Renal cortical epithelial cell (primary cell): ENCODE measurements at places on chromosomes 6 and 20. TPM values are rescaled to one million over a fixed set of nuclear protein-coding genes. Genes with fewer than 3 reads are reported as not detected.
A peak's percentile ranks its signal among the peaks of the same experiment; 100 is the strongest.

GRCh38 chr6:35725721-35726438 is 11.0 kb upstream of the ARMC12 start:
- DNase-seq, result peak; percentile 68

GRCh38 chr6:100671740-100672139 is 207.0 kb upstream of the SIM1 start:
- no peak for DNase-seq

DNA sequence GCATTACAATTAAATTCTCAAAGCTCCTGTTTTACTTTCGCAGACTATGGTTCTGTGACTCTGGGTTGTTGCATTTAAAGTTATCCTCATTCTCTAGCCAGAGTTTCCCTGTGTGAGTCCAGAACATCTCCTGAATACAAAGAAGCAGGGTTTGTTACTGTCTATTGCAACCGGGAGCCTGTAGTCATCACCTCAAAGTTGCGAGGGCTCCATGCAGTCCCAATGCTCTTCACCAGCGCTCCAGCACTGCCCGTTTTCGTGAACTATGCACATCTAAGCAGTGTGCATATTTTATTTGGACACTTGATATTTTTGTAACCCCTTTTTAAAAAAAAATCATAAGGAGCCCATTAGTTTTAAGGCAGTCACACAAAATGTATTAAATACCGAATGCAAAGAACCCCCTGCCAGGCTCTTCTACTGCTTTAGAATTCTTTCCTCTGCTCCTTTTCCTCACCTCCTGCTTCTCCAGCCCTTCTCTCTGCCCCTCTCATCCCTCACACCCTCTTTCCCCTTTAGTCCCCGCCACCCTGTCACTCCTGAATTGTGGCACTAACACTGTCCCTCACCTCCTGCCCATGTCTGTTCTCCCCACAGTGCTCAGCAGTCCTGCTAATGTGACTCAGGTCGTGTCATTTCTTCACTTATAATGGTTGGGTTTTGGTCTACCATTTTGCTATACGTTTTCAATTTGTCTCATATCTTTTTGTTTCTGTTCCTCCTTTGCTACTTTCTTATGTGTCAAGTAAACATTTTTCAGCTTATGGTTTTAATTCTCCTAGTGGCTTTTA is 1.1 kb upstream of the HLA-C start:
- DNase-seq, result no peak

DNA sequence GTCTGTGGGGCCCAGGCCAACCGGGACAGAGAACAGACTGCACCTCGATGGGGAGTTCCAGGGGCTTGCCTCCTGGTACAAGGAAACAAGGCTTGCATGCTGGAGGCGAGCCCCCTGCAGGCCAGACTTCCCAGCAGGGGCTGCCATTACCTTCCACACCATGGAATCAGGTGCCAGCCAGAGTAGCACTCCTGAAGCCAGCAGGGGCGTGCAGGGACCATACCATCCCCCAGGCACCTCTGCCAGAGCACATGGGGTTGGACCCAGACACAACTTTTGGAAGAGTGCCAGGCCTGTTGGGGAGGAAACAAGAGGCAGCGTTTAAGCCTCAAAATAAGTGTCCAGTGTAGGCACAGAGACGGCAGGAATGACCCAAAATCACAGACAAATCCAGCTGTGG is 6.5 kb downstream of the DDO start:
- DNase-seq, result no peak

- DNase-seq, result peak; percentile 65
Measured at GRCh38 chr6:99002831-99003230, 55.1 kb upstream of the FBXL4 start.

DNA sequence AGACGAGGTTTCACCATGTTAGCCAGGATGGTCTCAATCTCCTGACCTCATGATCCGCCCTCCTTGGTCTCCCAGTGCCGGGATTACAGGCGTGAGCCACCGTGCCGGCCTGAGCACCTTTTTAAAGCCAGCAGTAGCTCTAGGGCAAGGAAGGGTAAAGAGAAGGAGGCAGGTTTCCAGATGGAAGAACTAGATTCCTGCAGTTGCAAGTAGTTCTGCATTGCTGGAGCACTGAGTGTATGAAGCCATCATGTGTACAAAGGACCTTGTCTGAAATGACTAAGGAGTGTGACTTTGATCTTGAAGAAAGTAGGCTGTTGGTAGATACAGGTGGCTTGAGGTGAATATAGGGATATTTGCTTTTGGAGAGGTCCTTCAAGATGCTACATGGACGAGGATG is 4.2 kb downstream of the OR2A4 start:
- DNase-seq, result no peak

GRCh38 chr6:158991017-158991723 is 8.8 kb downstream of the RSPH3 start:
- no peak for DNase-seq

- DNase-seq, result peak; percentile 17
Measured at GRCh38 chr6:129638055-129638684, 71.8 kb downstream of the ARHGAP18 start.

CD93 gene
- total RNA-seq, result 0.30 and 0.35 TPM in 2 replicates

DCDC2 gene
- 286 and 494 TPM in 2 replicates for total RNA-seq

LCA5 gene
- total RNA-seq, result 8.3 and 24.0 TPM in 2 replicates

CYP21A2 gene
- total RNA-seq, result 0.20 TPM in 1 of 2 replicates, not detected in the other

OXT gene
- total RNA-seq, result not detected in 2 replicates

CCN5 gene
- total RNA-seq, result 0.10 TPM in 1 of 2 replicates, not detected in the other
